ENCODE measurements at places on chromosomes 16 and 17.

GRCh38 chr16:11576427-11577289 lies 10.1 kb downstream of the LITAF start:
- peak; percentile 58 for DNase-seq

DNA sequence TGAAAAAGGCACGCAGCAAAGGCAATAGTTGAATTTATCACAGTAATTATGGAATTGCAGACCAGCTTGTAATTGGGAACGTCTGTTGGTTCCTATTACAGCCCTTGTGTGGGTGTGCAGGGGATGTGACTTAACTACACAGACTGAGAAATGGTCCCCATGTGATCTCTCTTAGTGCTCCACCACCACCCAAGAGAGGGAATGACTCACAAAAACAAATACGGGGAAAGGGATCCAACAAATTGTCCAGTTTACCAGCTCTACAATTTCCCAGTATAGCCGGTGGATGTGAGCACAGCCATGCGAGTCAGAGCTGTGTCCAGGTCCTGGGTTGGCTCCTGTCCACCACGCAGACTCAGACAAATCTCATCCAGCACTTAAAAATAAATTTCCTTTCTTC lies 337.9 kb downstream of the GRIN2A start:
- no peak for DNase-seq

DNA sequence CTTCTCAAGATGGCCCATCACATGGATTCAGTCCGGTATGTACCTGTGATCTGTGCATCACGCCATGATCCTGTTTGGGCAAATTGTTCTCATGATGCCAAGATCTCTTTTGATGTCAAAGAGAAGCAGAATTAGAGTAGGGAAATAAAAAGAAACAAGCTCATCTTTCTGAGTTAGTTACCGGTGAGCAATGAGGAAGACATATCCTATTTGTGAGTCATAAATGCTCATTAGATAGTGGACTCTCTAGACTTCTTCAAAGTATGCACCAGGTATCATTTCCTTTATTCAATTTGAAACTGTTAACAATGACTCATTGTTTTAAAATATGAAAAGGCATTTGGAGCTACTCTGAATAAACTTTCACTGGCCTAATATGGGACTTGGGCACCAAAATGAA lies 8.0 kb upstream of the KRTAP4-12 start:
- DNase-seq: no peak

DNA sequence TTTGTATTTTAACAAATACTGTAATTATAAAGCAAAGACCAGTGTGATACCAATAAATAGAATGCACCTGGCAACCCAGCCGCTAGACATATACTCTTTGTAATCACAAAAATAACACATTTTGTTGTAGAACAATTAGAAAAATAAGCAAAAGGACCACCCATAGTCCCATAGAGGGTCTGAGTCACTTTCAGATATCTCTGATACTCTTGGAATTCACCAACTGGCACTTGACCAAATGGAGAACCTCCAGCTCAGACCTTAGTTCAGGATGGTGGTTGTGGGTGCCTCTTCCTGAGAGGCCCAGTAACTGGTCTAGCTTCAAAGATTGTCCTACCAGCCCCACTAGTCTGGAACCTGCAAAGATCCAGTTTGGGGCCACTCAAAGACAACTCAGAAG lies 789 bp upstream of the TERF2 start:
- no peak for DNase-seq

- DNase-seq: no peak
These were observed 43.4 kb downstream of the BMERB1 start for GRCh38 chr16:15477802-15478201.

GRCh38 chr16:50316848-50317630 lies 50.7 kb downstream of the ADCY7 start:
- DNase-seq: no peak

DNA sequence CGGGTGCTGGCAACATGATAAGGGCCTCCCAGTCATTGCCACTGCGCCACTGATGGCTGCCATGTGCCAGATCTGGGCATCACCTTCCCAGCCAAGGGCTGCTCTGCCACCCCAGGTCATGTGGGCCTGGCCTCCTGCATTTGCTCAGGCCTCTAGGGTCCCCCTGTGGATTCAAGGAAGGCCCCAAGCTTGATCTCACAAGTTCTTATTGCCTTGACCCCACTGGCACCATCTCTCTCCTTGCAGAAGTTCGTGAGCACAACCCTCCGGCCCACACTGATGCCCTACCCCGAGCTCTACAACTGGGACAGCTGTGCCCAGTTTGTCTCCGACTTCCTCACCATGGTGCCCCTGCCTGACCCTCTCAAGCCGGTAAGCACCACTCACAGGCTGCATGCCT lies 5.3 kb downstream of the DRC7 start:
- no peak for DNase-seq

GRCh38 chr17:14471052-14471451 lies 170.2 kb downstream of the HS3ST3B1 start:
- DNase-seq: no peak

- DNase-seq: no peak
These were observed 63.0 kb downstream of the PPM1E start for GRCh38 chr17:58818654-58819053.
